Nephron progenitor cell (in vitro differentiated cells): ENCODE measurements at places on chromosomes 3 and 15.
A peak's percentile ranks its signal among the peaks of the same experiment; 100 is the strongest.

DNA sequence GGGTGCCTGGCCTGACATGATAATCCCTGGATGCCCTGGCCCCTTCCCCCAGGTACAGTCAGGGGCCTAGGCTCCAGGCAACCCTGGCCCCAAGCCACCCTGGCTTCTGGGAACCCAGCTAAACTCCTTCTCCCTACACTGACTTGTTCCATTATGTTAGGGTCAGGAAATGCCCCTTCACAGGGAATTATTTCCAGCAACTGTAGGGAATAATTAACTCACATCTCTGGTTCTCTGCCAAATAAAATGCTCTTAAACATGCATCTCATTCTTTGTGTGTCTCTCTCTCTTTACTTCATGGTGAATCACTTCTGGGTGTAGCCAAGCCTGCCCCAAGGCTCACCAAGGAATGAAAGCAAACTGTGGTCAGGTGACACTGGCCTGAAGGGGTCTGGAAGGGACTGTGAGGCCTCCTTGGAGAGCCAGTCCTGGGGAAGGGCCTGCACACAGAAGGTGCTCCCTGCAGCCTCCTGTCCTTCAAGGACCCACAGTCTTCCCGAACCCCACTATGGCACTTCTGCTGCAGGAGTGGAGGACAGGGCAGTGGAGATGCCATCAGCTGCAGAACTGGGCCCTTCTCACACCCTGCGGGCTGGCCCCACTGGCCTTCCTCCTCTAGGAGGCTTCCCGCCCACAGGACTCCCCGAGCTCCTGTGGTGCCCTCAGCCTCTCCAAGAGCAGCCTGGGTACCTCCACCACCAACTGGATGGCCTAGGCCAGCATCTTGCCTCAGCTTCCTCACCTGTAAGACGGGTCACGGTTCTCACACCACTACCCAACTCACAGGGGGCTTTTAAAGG, 17.6 kb downstream of the TKT start:
- DNase-seq: no peak

- DNase-seq: no peak
Measured at GRCh38 chr3:10173926-10174435, 9.3 kb downstream of the IRAK2 start.

- peak; percentile 98 for DNase-seq
Measured at GRCh38 chr3:69051756-69052471, at the start of gene TMF1. TSS of gene TMF1 (minus strand) at chr3:69052333. CDS start at chr3:69052086, 247 bp downstream.

- DNase-seq: no peak
Measured at GRCh38 chr15:69167218-69167846, 6.9 kb downstream of the GLCE start.

DNA sequence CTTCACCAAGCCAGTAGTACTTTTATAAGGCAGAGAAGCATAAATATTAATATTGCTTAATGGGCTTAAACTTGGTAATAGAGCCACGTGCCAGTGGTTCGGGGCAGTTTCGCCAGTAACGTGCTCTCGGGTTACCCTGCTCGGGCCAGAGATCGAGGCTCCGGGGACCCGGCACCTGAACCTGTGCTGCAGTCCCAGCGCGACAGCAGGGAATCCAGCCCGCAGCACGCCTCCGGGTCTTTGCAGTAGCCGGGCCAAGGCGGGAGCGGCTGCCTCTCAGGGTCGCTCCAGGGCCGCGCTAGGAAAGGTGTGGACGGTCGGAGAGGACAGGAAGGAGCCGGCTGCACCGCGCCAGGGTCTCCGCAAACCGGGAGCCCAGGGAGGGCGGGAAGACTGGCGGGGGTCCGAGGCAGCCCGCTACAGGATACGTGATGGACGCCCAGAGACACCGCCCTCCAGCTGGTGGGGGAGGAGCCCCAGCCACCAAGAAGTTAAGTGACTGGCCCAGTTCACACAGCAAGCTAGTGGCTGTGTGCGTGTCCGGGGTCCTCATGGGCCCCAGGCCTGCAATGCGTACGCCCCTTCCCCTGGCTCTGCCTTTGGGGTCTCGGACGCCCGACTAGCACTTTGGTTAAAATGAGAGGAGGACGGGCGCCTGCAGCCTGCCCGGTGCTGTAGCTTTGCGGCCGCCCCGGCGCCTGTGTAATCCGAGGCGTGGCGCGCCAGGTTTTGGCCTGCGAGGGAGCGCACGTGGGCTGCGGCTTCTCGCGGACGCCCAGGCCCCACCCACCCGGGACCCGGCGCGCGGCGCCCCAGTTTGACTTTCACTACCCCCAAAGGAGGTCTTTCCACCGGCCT, 1.2 kb upstream of the PDE8A start:
- peak; percentile 86 for DNase-seq

- DNase-seq: no peak
Measured at GRCh38 chr3:68483601-68484000, 448.7 kb downstream of the TAFA4 start.

DNA sequence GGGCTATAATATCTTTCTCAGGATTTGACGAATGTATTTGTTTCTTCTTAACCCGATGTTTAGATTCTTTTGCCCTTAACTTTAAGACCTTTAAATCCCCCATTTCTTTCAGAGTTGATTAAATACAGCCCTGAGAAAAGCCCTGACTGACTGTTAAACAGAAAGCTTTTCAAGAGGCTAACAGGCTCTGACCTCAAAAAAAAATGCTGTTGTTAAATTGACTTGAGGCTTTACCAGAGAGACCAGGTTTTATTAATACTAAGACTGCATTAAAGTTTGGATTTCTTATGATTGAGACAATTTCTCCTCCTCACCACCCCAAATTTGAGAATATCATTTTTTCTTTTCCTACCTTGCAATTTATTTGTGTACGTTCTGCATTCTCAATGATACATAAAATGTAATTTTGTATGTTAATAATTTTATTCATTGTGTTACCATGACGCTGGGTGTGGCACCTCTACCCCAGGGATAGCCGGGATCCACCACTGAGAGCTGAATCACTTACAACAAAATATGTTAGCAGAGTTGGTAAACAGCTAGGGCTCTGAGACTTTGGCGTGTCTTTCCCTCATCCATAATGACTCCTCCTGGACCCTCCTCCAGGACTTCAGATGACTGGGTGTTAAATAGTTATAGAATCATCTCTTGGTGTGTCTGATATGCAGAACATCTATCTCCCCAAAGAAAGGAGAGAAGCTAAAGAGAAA, 753.5 kb downstream of the NAALADL2 start:
- no peak for DNase-seq

DNA sequence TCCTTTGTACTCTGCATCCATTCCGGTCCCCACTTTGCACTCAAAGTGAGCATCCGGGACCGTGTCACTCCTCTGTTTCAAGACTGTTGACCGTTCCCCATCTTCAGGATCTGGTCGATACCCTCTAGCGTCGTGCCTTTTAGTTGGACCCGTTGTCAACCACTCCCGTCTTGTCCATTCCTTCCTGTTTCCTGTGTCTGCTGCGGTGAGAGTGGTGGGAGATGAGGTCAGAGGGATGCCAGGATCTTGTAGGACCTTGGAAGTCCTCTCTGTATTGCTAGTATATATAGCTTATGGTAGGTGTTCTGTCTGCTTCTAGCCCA, 624 bp downstream of the BRK1 start:
- DNase-seq: no peak

DNA sequence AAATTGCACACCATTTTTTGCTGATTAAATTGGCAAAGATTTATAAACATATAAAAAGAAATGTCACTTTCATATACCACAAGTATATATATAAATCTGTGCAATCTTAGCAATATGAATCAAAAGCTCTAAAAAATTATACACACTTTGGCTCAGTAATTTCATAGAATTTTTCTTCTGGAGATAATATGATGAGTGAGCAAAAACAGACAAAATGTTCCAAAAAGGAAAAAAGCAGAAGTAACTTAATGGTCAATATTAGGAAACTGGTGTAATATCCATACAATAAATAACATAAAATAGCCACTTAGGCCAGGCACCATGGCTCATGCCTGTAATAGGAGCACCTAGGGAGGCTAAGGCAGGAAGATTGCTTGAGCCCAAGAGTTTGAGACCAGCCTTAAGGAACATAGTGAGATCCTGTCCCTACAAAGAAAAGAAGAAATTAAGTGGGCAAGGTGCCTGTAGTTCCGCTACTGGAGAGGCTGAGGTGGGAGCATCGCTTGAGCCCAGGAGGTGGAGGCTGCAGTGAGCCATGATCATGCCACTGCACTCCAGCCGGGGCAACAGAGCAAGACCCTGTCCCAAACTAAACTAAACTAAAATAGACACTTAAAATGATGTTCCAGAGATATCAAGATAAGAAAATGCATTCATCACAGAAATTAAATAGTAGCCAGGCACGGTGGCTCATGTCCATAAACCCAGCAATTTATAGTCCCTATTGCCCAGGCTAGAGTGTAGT, 52.1 kb downstream of the TFDP2 start:
- no peak for DNase-seq

- DNase-seq: peak; percentile 87
Measured at GRCh38 chr3:67113802-67114407, 115.8 kb downstream of the KBTBD8 start.

DNA sequence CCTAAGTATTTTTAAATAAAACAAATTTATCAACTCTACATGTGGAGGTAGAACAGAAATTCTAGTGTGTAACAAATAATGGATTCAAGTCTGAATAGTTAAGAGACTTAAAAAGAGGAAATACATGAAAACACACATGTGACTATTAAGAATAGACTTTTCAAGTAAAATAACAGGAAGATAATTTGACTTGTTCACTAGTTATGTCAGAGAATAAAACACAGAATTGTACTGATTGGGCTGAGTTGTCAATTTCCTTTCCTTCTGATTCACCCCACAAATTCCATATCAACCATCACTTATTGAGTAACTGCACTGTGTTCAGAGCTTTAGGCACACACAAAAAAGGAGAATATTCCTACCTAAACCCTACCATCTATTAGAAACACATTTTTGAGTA, 557.2 kb downstream of the TUSC7 start:
- no peak for DNase-seq

GRCh38 chr3:55571913-55572312, 84.8 kb upstream of the WNT5A start:
- peak; percentile 49 for DNase-seq

- DNase-seq: no peak
Measured at GRCh38 chr3:63060412-63060811, 185.2 kb upstream of the CADPS start.

DNA sequence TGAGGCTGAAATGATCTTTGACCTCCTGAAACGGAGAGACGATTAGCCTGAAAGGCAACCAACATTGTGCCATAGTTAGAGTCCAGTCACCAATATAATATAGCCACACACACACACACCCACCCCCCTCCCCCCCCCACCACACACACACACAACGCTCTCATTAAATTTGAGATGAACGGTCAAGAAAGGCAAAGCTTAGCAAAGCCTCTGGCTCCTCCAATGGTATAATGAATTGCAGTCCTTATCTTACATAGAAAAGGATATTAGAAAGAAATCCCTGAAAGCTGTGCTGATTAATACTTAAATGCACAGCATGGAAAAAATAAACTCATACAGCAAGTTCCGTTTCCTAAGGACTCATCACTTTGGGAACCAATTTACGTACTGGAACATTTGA, 876 bp upstream of the ZNF385D start:
- no peak for DNase-seq

GRCh38 chr15:50107157-50107556, 11.9 kb downstream of the ATP8B4 start:
- no peak for DNase-seq

GRCh38 chr3:194561306-194561974, 71.8 kb downstream of the TMEM44 start:
- DNase-seq: no peak

- DNase-seq: no peak
Measured at GRCh38 chr3:138796761-138797160, 38.0 kb downstream of the PIK3CB start.

- DNase-seq: no peak
Measured at GRCh38 chr3:190877925-190878324, 15.4 kb upstream of the GMNC start.

GRCh38 chr3:132160198-132160597, 125.4 kb upstream of the CPNE4 start:
- no peak for DNase-seq

GRCh38 chr3:122979211-122979610, 48.4 kb downstream of the SEMA5B start:
- no peak for DNase-seq

DNA sequence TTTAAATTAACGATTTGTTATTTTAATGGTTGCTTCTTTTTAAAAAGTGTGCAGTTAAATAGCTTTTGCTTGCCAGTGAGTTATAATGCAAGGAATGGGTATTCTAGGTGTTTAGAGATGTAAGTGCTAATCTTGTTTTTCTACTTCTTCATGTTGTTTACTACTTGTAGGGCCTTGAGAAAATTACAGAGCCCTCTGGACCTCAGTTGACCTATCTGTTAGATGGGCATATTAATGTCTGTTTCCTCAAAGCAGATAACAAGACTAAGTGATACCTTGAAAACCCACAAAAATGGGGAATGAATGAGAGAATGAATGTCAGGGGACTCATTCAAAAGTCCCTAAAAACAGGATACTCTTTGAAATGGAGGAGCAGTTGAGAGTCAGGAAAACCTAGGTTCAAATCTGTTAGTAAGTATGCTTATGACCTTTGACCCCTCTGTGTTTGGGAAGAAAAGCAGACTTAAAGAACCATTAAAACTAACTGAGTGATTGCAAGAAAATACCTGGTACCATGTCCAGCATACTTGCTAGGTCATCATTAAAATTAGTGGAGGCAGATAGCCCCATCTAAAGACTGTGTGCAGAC, 419.5 kb downstream of the EDEM1 start:
- DNase-seq: no peak

GRCh38 chr3:152331018-152331541, 62.4 kb downstream of the MBNL1 start:
- DNase-seq: no peak
